Panc1 (cell line): ENCODE measurements at places on chromosomes 3 and 15.
A peak's percentile ranks its signal among the peaks of the same experiment; 100 is the strongest.

DNA sequence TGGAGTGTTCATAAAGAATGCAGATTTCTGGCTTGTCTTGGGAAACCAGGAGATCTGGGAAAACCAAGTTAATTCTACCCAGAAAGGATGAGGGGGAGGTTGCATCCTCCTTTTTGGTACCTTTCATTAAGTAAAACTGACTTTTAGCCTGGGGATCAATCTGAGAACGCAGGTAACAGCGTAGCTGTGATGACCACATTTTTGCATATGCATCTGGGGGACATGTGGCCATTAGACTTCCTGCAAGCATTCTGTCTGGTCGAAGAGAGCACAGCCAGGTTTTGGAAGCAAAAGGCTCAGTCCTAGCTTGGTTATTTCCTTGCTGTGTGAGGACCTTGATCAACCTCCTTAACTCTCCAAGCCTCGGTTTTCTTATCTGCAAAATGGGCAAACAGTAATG, 145.2 kb downstream of the SHQ1 start:
- DNase-seq, result no peak
- no peaks in the 10 kb centered on the region for H3K4me1 ChIP-seq
- H3K36me3 ChIP-seq, result no peaks in the 10 kb centered on the region
- H3K4me3 ChIP-seq, result no peak overlapping the region
- no peak overlapping the region for H3K27ac ChIP-seq
- H3K27me3 ChIP-seq, result no peaks in the 10 kb centered on the region

GRCh38 chr3:133461291-133461690, 61.4 kb downstream of the BFSP2 start:
- no peak for DNase-seq
- H3K27me3 ChIP-seq, result no peaks in the 10 kb centered on the region
- no peak overlapping the region for H3K4me3 ChIP-seq
- H3K27ac ChIP-seq, result peak overlapping the region; percentile 100

GRCh38 chr3:67018789-67019526, 20.9 kb downstream of the KBTBD8 start:
- H3K4me1 ChIP-seq, result no peaks in the 10 kb centered on the region
- no peak for DNase-seq
- no peak overlapping the region for H3K4me3 ChIP-seq
- no peaks in the 10 kb centered on the region for H3K36me3 ChIP-seq
- no peaks in the 10 kb centered on the region; the same call in 1 of the 2 replicates for H3K27me3 ChIP-seq

GRCh38 chr15:31585240-31585639, 258.6 kb downstream of the KLF13 start:
- no peak overlapping the region for H3K27ac ChIP-seq
- no peaks in the 10 kb centered on the region for H3K27me3 ChIP-seq
- no peak for DNase-seq
- no peaks in the 10 kb centered on the region for H3K36me3 ChIP-seq
- no peak overlapping the region for H3K4me3 ChIP-seq

- no peaks in the 10 kb centered on the region for H3K27me3 ChIP-seq
- no peaks in the 10 kb centered on the region for H3K4me1 ChIP-seq
- H3K36me3 ChIP-seq, result peaks cover 35% of the 10 kb centered on the region
- peak; percentile 64 for DNase-seq
Measured at GRCh38 chr3:172332256-172333041, 115.8 kb downstream of the GHSR start.

GRCh38 chr3:116966649-116967048, 257.1 kb downstream of the TUSC7 start:
- no peaks in the 10 kb centered on the region for H3K27me3 ChIP-seq
- no peak for DNase-seq
- H3K4me3 ChIP-seq, result no peak overlapping the region
- H3K27ac ChIP-seq, result no peak overlapping the region

DNA sequence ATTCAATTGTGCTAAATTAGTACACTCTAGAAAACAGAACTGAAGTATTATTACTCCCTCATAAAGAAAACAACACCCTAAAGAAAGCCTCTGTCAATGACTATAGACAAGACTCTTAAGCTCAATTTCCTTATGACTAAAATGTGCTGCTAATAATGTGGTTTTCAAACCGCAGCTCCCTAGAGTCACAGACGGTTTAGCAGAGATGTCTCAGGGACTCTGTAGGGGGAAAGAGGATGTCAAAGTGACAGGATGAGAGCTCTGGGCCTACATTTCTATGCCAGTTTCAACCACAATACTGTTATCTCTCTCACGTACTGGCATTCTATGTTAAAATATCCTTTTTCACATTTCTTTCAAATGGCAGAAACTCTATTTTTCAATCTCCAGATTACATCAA, 37.6 kb upstream of the WDR49 start:
- peaks cover 32% of the 10 kb centered on the region for H3K36me3 ChIP-seq
- H3K27me3 ChIP-seq, result no peaks in the 10 kb centered on the region
- H3K4me1 ChIP-seq, result no peaks in the 10 kb centered on the region
- no peak overlapping the region for H3K27ac ChIP-seq
- DNase-seq, result no peak
- H3K4me3 ChIP-seq, result no peak overlapping the region

DNA sequence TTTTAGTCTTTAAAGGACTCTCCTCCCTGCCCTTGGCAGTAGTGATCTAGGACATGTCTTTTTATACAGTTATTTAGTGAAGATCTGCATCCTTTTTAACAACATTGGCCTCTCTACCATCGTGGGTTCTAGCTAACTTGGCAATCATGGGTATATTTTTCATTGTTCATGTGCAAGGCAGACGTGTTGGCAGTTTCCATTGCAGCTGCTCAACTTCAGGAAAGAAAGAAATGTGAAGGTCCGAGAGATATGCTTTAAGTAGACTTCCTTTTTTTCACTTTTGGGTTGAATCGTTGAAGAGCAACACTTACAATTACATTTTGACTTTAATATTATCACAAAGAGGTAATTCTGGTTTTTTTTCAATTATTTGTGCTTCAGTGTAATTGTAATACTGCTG, 172.6 kb downstream of the SATB1 start:
- no peak for DNase-seq
- no peaks in the 10 kb centered on the region for H3K27me3 ChIP-seq
- H3K36me3 ChIP-seq, result no peaks in the 10 kb centered on the region
- no peak overlapping the region for H3K4me3 ChIP-seq

DNA sequence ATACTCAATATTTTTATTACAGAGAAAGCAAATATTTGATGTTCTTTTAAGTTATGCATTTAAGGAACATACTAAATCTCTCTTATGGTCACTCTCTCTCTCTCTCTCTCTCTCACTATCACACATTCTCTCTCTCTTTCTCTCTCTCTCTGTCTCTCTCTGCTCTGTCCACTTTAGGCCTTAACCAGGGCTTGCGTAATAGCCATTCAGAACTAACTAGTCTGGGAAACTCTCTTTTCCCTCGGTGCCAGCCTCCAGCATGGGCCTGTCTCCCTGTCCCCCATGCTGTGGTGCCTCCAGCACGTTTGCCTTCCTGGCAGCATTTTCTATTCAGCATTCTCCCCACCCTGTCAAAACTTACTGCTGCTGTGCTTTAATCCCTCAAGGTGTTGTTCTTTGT, 389.7 kb downstream of the ROBO1 start:
- H3K4me1 ChIP-seq, result no peaks in the 10 kb centered on the region
- no peak overlapping the region for H3K4me3 ChIP-seq
- no peak for DNase-seq
- H3K27me3 ChIP-seq, result no peaks in the 10 kb centered on the region

GRCh38 chr3:30657914-30658313, 51.5 kb downstream of the TGFBR2 start:
- H3K4me1 ChIP-seq, result peaks cover 45% of the 10 kb centered on the region
- peak overlapping the region; percentile 91 for H3K27ac ChIP-seq
- no peak for DNase-seq
- no peak overlapping the region for H3K4me3 ChIP-seq
- H3K27me3 ChIP-seq, result no peaks in the 10 kb centered on the region

DNA sequence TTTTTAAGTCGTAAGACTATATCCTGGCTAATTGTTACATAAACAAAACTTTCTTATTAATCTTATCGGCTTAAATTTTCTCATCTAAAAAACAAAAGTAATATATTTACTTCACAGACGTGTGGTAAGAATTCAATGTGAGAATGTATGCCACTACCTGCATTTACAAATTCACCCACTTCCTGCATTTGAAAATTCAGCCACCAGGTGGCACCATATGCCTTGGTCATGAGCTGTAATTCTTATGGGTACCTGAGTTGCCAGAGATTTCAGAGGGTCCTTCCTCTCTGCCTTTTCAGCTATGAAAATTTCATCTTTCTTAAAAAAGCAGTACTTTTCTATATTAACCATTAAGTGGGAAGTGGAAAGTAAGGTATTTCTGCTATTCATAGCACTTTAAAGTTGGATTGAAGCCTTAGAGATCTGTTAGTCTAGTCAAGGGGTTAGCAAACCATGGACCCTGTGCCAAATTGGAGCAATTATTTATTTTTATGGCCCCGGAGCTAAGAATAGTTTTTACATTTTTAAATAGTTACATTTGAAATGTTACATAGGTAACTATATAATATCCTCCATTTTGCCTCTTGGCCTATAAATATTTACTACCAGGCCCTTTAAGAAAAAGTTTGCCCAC, 127.8 kb downstream of the HCN4 start:
- peaks cover 4% of the 10 kb centered on the region; the same call in 1 of the 2 replicates for H3K27me3 ChIP-seq
- H3K27ac ChIP-seq, result no peak overlapping the region
- H3K4me3 ChIP-seq, result no peak overlapping the region

- H3K4me1 ChIP-seq, result no peaks in the 10 kb centered on the region
- DNase-seq, result no peak
- no peaks in the 10 kb centered on the region for H3K36me3 ChIP-seq
Measured at GRCh38 chr3:60645801-60646200, 605.5 kb downstream of the FHIT start.

DNA sequence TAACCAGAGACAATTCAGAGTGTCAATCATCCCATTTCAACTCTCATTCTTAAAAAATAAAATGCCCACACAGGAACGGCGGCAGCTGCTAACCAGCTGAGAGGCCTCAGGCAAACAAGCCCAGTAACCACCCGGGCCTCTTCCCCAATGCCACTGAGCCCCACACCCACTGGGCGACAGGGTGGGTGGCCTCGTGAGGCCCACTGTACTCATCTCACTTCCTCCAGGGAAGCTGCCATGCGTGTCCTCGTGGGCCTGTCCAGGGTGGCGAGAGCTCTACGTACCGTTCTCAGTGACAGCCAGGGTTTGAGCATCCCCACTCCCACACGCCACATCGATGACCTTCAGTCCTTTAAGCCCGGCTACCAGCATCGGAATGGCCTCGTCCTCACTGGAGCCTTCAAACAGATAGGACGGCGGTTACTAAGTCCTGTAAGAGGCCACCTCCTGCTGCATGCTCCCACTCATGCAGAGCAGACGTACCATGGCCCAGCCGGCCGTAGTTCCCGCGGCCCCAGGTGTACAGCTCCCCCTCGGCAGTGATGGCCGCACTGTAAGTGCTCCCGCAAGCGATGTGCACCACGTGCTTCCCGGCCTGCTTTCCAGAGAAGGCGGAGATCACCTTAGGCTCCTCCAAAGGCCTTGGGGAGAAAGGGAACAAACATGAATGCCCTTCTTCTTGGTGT, 56.5 kb downstream of the HERC2 start:
- H3K4me3 ChIP-seq, result no peak overlapping the region
- no peaks in the 10 kb centered on the region for H3K4me1 ChIP-seq
- H3K36me3 ChIP-seq, result peaks cover 6% of the 10 kb centered on the region
- no peak overlapping the region for H3K27ac ChIP-seq
- no peak for DNase-seq
- no peaks in the 10 kb centered on the region for H3K27me3 ChIP-seq

DNA sequence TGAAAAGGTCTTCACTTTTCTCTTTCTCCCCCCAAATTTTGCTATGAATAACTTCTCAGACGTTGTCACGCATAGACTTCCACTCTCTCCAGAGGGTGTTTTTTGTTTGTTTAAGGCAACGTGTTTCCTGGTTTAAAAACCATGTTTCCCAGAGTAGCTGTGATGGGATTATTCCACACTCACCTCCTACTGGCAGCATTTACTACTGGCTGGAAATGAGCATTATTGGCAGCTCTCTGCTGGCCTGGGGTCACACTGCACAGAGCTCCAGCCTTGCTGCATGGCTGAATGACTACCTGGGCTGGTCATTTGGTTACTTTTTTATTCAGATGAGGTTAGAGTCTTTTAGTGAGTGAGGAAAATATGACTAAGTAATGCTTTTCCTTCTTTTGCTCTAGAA, 65.2 kb downstream of the RARB start:
- H3K27me3 ChIP-seq, result no peaks in the 10 kb centered on the region
- no peak overlapping the region for H3K4me3 ChIP-seq
- H3K4me1 ChIP-seq, result no peaks in the 10 kb centered on the region
- DNase-seq, result no peak
- no peak overlapping the region for H3K27ac ChIP-seq

DNA sequence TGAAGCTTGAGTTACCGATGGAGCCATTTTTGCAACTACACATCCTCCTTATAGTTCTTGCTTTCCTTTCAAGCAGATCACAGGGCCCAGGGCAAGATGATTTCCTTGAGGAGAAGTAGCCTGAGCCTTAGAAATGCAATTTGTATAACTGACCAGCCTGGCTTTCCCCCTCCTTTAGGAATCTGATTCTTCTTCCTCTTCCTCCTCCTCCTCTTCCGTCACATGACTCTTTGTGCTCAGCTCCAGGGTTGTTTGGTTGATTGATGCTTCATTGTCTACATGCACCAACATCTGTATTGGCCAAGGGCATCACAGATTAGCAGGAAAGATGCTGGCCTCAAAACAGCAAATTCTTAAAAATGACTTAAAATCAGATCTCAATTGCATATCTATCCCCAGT, 3.3 kb downstream of the SNAPC5 start:
- no peak for DNase-seq
- peaks cover 13% of the 10 kb centered on the region for H3K4me1 ChIP-seq
- H3K27ac ChIP-seq, result no peak overlapping the region
- no peak overlapping the region for H3K4me3 ChIP-seq
- peaks cover 26% of the 10 kb centered on the region for H3K36me3 ChIP-seq

- H3K36me3 ChIP-seq, result no peaks in the 10 kb centered on the region
- H3K27me3 ChIP-seq, result no peaks in the 10 kb centered on the region
- no peak overlapping the region for H3K4me3 ChIP-seq
- no peak for DNase-seq
- H3K4me1 ChIP-seq, result no peaks in the 10 kb centered on the region
Measured at GRCh38 chr3:43213631-43214030, 72.7 kb upstream of the SNRK start.

GRCh38 chr3:147699175-147699838, 290.1 kb downstream of the ZIC1 start:
- H3K4me3 ChIP-seq, result no peak overlapping the region
- H3K27ac ChIP-seq, result no peak overlapping the region
- no peak for DNase-seq
- no peaks in the 10 kb centered on the region for H3K36me3 ChIP-seq

- H3K4me1 ChIP-seq, result no peaks in the 10 kb centered on the region
- no peaks in the 10 kb centered on the region for H3K36me3 ChIP-seq
- DNase-seq, result no peak
Measured at GRCh38 chr3:165225604-165226003, 29.4 kb upstream of the SLITRK3 start.

GRCh38 chr15:65927545-65927944, 58.3 kb downstream of the RAB11A start:
- no peak overlapping the region for H3K4me3 ChIP-seq
- no peak overlapping the region for H3K27ac ChIP-seq
- DNase-seq, result no peak
- H3K4me1 ChIP-seq, result no peaks in the 10 kb centered on the region
